ENCODE measurements at places on chromosomes 3 and 15. TPM values are rescaled to one million over a fixed set of nuclear protein-coding genes. Genes with fewer than 3 reads are reported as not detected.

SLC7A14 gene
- total RNA-seq, result not detected

PRICKLE2 gene
- total RNA-seq, result not detected

KLF15 gene
- 1.4 TPM for total RNA-seq

C3orf80 gene
- not detected for total RNA-seq

GP5 gene
- total RNA-seq, result not detected

GALNT15 gene
- total RNA-seq, result 0.09 TPM

NPAP1 gene
- not detected for total RNA-seq

ROPN1 gene
- total RNA-seq, result not detected

SAXO2 gene
- not detected for total RNA-seq

PLSCR2 gene
- total RNA-seq, result not detected

CTXN2 gene
- total RNA-seq, result not detected

MSL2 gene
- 13.1 TPM for total RNA-seq

RFTN1 gene
- total RNA-seq, result 0.15 TPM

ADPRH gene
- 0.06 TPM for total RNA-seq

CYP19A1 gene
- total RNA-seq, result 0.79 TPM

BCHE gene
- total RNA-seq, result 39.0 TPM

AMOTL2 gene
- 42.3 TPM for total RNA-seq

GOLGA8K gene
- 0.17 TPM for total RNA-seq

SEMA3F gene
- total RNA-seq, result 4.4 TPM

PLS1 gene
- total RNA-seq, result 44.6 TPM

PCYT1A gene
- total RNA-seq, result 27.9 TPM

SLC12A8 gene
- total RNA-seq, result 9.3 TPM

CACNA1D gene
- total RNA-seq, result not detected

MKRN3 gene
- total RNA-seq, result not detected

FGF7 gene
- 0.20 TPM for total RNA-seq

ARRDC4 gene
- total RNA-seq, result 35.5 TPM

SMAD6 gene
- total RNA-seq, result 4.8 TPM

SLC2A2 gene
- total RNA-seq, result not detected

GRIP2 gene
- 0.03 TPM for total RNA-seq

DPH3 gene
- 11.6 TPM for total RNA-seq

GOLGA8G gene
- not detected for total RNA-seq

KIAA1143 gene
- total RNA-seq, result 28.2 TPM

RSRC1 gene
- 42.8 TPM for total RNA-seq

SPRED1 gene
- total RNA-seq, result 25.6 TPM

CDAN1 gene
- 11.1 TPM for total RNA-seq

PLCB2 gene
- total RNA-seq, result 0.75 TPM

NRG4 gene
- 19.5 TPM for total RNA-seq

CSNK1G1 gene
- total RNA-seq, result 17.5 TPM

CPNE9 gene
- total RNA-seq, result not detected

SLC6A6 gene
- total RNA-seq, result 123 TPM

IL20RB gene
- 8.8 TPM for total RNA-seq

SLC12A1 gene
- total RNA-seq, result not detected

AHSG gene
- total RNA-seq, result not detected

COMMD2 gene
- total RNA-seq, result 38.2 TPM

CCDC33 gene
- total RNA-seq, result not detected

CCR8 gene
- not detected for total RNA-seq

CADM2 gene
- 25.0 TPM for total RNA-seq

PAK6 gene
- 1.6 TPM for total RNA-seq

AGBL1 gene
- total RNA-seq, result 0.02 TPM

FETUB gene
- total RNA-seq, result not detected

ERICH6 gene
- total RNA-seq, result not detected

CCR5 gene
- 0.12 TPM for total RNA-seq
